Brain pericyte (primary cell): ENCODE measurements at places on chromosomes 3 and 15.

DNA sequence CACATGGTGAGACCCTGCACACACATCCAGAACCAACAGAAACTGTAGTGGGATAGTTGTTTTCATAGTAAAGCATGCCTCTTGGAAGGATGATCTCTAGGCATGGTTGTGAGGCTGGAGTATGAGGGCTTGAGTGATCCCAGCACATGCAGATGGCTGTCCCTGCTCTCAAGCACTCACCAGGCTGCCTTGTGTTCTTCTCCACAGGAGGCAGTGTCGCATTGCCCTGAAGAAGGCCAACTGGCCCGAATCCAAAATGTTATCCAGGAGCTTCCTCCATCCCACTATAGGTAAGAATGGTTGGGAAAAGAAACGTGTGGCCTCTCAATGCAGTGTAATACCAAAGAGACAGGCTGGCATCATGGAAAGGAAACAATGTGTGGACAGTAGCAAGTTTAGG lies 82.7 kb downstream of the TMEM39A start:
- DNase-seq = no peak

- DNase-seq = no peak
These were observed 66.6 kb downstream of the GAP43 start for GRCh38 chr3:115689928-115690327.

- DNase-seq = no peak
These were observed 10.6 kb upstream of the P4HTM start for GRCh38 chr3:48979451-48979850.

GRCh38 chr15:63877713-63878271 lies 44.0 kb upstream of the HERC1 start:
- DNase-seq = no peak

DNA sequence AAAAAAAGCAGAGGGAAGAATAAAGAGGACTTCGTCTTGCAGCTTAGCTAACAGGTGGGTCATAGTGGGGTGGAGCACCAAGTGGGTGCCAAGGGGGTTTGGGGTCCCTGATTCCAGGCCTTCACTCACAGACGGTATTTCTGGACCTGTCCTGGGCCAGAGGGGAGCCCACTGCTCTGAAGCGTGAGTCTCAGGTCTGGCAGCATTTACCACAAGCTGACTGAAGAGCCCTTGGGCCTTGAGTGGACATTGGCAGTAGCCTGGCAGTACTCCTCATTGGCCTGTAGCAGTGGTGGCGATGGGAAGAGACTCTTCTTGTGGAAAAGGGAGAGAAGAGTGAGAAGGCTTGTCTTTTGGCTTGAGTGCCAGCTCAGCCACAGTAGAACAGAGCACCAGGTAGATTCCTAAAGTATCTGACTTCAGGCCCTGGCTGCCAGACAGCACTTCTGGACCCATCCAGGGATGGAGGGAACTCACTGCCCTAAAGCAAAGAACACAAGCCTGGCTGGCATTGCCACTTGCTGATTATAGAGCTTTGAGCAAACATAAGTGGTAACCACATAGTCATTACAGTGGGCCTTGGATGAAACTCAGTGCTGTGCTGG lies 72.9 kb downstream of the GLDN start:
- DNase-seq = no peak

DNA sequence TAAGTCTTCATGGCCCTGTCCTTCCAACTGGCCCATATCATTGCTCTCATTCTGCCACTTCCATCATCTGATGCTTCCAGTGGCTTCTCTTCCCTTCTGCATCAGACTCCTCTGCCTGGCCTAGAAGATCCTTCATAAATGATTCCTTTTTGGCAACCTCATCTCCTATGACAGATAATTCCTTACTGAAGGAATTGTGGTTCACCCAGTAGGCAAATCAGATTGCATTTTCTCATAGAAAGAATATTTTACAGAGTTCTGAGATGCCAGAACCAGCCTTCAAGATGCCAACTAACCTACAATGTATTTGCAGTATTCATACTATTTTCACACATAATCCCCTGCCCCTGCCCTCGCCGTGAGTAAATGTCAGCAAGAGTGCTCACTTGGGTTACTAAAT lies 423.0 kb upstream of the TGFBR2 start:
- DNase-seq = no peak

GRCh38 chr3:149634573-149634972 lies 23.3 kb downstream of the WWTR1 start:
- DNase-seq = no peak

DNA sequence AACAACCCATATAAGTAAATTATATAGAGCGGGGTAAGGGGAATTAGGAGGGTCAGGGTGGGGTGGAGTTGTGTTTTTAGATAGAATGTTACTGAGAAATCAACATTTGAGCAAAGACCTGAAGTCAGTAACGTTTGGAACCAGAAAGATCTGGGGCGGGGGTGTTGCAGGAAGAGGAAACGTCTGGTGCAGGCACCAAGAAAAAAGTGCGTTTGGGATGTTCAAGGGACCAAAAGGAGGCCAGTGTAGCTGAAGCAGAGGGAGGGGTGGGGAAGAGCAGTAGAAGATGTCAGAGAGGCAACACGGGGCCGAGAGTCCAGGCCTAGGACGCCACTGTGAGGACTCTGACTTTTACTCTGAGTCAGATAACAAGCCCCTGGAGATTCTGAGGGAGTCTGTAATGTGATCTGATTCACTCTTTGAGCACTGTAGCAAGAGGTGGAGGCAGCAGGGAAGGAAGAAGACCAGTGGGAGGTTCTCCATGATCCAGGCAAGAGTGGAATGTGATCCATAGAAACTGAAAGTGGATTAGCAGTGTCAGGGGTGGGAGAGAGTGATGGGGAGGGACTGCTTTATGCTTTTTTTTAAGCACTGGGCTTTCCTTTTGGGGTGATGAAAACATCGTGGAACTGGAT lies 179.3 kb upstream of the CHRM5 start:
- peak; percentile 2 for DNase-seq

GRCh38 chr3:65875393-65876027 lies 163.2 kb downstream of the MAGI1 start:
- DNase-seq = no peak

DNA sequence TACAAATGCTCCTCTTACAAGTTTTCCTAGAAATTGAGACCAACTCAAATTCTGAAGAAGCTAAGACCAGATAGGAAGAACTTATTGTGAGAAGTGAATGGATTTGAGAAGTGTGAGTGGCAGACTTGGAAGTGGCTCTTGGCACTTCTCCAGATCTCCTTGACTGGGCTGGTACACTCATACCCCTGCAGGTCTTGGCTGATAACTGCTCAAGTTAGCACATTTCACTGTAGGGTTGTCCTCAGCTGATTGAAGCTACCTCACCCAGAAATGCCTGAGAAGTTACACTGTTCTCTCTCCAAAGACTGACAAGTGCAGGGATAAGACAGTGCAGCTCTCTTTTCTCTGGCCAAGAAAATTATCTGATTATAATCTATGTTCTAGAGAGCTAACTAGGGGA lies 16.5 kb upstream of the CLDN1 start:
- no peak for DNase-seq

GRCh38 chr3:122356402-122356801 lies 26.6 kb downstream of the MIX23 start:
- no peak for DNase-seq

GRCh38 chr15:81313686-81314085 lies 10.3 kb downstream of the STARD5 start:
- DNase-seq = no peak

DNA sequence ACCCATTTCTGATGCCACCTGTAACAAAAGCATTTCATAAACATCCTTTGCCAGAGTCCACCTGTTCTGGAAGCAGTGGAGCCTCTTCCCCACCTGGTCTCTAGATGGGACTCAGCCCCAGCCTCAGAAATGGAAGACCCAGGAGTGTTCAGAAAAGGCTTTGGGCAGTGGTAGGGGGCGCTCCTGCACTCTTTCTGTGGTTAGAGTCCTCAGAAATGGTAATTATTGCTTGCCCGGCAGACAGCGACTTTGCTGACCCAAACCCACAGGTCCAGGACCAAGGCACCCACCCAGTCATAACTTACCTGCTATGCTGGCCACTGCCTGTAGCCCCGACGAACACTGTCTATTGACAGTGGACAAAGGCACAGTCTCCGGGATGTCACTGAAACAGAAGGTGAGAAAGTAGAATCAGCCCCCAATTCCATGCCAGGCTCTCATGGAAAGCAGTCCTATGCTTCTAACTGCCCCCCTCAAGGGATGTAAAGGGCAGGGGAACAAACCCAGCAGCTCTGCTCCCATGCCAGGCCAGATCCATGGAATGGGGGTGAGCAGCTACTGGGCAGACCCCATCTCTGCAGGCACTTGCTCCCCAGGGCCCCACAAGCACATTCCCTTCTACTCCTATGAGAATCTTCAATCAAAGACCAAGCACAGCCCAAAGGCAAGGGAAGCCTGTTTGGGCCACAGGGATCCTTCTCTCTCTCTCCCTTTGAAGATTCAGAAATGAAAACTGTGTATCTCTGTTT lies 5.1 kb downstream of the ACAA1 start:
- DNase-seq = no peak
